ENCODE measurements at places on chromosomes 11 and 22.
A peak's percentile ranks its signal among the peaks of the same experiment; 100 is the strongest.

- DNase-seq, result no peak
Measured at GRCh38 chr11:45593992-45594391, 71.4 kb downstream of the CHST1 start.

DNA sequence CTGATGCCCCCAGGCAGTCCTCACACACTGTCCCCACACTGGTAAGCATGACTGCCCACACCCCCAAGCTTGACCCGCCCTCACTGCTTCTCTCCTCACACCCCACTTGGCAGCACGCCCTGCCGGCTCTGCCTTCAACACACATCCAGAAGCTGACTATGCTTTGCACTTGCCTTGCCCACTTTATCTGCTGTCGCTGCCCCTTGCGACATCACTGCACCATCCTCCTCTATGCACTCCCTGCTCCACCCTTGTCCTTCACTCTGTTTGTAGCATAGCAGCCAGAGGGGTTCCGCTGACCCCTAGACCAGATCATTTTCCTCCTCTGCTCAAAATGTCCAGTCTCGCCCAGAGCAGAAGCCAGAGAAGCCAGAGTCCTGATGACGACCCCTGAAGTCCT is 25.3 kb upstream of the SLC25A1 start:
- no peak for DNase-seq

DNA sequence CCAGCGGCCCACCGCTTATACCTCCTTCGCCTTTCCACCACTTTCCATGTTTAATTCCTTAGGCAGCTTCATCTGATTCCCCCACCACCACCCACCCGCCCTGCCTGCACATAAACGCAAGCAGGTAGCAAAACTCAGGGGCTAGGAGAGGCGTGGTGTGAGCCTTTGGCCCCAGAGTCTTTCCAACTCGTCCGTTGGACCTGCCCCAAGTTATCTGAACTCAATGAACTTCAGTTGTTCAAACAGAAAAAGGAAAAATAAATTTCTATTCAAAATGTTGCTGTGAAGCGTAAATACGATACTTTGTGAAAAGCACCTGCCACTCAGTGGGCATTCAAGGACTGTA is 814 bp upstream of the CDON start:
- no peak for DNase-seq

DNA sequence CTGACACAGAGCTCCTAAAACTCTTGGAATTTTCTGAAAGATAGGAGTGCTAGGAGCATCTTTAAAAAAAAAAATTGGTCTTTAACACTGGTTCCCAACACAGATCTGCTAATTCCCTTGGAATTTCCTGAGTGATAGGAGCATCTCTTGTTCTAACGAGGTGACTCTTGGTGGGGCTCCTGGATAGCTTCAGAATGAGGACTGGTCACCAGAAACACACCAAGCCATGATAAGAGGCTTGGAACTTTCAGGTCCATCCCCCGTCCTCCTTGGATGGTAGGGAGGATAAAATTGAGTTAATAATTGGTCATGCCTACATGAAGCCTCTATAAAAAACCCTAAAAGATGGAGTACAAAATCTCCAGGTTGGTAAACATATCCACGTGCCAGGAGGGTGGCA is 64.5 kb upstream of the LDLRAD3 start:
- DNase-seq, result no peak

DNA sequence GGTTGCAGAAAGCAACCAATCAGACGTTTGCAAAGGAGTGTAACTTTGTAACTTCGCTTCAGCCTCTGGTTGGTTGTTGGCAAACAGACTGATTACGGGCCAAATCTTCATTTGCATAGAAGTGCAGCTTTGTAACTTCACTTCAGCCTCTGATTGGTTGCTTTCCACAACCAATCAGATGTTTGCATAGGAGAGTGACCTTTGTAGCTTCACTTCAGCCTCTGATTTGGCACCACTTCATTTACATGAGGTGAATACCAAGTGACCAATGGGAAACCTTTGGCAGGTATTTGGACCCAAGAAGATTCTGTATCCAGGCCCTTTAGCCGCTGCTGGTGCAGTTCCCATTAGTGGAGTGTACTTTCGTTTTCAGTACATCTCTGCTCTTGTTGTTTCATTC is 16.0 kb downstream of the USP47 start:
- DNase-seq, result no peak

- DNase-seq, result peak; percentile 33
Measured at GRCh38 chr22:30969532-30970355, 679 bp downstream of the TUG1 start.

DNA sequence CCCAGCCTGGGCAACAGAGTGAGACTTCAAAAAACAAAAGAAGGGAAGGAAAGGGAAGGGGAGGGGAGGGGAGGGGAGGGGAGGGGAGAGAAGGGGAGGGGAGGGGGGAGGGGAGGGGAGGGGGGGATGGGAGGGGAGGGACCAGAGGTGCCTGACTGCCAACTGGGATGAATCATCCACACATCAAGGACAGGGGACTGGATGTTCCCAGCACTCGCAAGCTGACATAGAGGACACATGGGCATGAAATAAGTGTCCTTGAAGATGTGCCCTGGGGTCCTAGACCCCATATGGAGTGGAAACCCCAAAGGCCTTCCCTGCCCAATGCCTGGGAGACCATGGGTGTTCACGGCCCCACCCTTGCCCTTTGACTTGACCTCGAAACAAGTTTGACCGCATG is 19.8 kb downstream of the TST start:
- no peak for DNase-seq

DNA sequence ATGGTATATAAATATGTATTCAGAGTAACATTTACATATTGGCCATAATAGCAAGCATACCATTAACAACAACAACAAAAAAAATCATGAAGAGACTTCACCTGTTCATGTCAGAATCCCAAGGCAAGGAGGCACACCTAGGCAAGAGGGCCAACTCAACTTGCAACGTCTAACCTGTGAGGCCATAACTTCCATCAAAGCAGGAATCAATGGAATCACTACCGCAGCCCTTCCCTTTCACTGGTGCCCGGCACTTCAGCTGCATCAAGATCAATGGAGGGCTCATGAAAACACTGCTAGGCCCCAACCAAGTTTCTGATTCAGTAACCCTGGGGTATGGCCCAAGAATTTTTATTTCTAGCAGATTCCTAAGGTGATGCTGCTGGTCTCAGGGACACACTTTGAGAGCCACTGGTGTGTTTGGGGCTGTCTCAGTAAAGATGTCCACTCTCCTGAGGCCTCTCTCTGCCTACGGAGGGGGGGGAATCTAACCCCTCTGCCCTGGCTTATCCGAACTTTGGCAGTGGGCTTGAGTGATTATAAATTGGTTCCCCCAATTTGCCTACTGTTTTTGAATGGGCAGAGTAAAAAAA is 8.0 kb downstream of the ZFTA start:
- no peak for DNase-seq

- DNase-seq, result no peak
Measured at GRCh38 chr11:125279676-125280418, 115.3 kb downstream of the PKNOX2 start.

DNA sequence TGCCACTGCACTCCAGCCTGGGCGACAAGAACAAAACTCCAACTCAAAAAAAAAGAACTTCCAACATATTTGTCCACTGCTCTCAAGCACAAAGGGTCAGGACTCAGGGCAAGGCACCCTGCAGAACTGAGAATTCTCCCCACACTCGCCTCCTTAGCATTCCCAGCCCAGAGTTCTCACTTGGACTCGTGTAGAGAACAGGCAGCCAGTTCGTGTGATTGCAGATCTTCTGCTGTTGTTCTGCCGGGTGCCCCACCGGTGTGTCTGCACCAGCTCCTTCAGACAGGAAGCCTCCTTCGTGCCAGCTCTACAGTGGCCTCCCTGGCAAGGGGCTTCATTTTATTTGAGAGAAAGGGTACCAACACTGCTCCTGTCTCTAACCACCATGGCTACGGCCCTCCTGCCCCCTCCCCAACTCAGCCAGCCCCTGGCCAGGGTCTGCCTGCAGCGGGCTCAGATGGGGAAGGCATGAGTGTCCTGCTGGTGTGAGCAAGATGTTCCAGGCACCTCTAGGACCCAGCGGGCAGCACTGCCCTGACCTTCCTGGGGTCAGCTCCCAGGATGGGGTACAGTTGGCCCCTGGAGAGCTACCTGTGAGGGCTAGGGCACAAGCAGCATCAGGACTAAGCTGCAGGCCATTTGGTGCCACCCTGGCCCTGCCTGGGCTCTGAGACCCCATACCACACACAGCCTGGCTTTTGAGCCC is 19.5 kb upstream of the SCGB1A1 start:
- DNase-seq, result no peak

DNA sequence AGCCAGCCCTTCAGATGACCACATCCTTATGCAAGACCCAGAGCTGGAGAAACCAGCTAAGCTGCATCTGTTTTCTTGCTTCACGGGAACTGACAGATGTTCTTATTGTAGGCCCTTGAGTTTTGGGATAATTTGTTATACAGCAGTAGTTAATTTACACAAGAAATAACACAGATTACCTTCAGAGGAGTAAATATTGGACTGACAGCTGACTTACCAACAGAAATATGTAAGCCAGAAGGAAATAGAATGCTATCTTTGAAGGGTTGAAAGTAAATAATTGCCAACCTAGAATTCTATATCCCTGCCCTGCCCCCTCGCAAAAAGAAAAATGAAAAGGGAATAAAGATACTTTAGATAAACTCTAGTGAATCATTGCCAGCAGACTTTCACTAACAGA is 124.1 kb downstream of the WNT7B start:
- no peak for DNase-seq

- no peak for DNase-seq
Measured at GRCh38 chr11:17597770-17598169, 50.7 kb downstream of the OTOG start.

- DNase-seq, result no peak
Measured at GRCh38 chr11:38019072-38019775, 1421.2 kb upstream of the RAG2 start.

DNA sequence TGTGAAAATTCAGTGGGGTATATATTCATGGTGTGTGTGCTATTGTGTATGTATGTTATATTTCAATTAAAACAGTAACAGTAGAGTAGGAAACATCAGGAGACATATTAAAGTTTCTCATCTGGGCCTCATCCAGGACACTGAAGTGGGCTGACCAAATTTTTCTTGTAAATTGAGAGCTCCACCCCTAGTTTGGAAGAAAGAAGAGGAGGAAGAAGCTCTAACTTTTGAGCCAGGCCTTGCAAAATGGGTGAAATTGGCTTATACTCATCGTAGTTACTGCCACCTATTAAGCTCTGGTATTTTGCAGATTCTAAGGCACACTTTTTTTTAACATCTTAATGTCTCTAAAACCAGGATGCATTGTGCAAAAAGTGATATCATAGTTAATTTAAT is 33.7 kb downstream of the TSPAN18 start:
- DNase-seq, result no peak

GRCh38 chr11:120128392-120129119 is 9.4 kb downstream of the TRIM29 start:
- DNase-seq, result no peak

DNA sequence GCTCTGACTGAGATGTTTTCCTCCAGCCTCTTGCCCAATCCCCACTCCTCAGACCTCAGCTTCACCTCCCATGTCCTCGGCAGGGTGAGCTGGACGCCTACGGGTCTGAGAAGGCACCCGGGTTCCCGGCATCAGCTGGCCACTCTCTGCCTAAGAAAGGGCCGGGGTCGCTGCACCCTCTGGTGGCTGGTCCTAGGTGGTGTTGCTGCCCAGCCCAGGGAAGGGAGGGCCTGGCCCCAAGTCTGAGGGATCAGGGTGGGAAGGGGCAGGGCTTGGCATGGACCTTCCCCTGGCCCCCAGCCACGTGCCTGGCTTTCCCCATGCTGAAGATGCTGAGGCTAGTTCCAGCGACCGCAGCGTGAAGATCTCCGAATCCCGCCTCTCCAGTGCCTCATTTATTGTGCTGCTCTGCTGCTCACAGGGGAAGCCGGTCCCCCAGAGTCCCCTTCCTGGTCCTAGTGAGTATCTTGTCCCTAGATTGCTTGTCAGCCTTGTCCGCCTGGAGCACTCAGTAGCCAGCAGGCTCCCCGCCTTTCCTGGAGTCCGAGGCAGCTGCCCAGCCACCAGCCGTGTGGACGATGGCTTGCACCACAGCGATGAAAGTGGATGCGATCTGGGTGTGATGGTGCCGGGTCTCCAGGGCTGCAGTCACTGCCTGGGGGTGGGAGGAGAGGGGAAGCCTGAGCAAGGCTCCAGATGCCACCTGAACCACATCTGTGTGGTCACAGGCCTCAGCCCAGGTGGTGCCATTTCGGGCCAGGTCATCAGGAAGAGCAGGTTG is 2.9 kb upstream of the GGT5 start:
- DNase-seq, result peak; percentile 37

GRCh38 chr11:4093519-4094347 is 866 bp upstream of the RRM1 start:
- DNase-seq, result no peak

GRCh38 chr11:88102598-88102934 is 72.7 kb downstream of the RAB38 start:
- peak; percentile 71 for DNase-seq

- DNase-seq, result no peak
Measured at GRCh38 chr11:130386056-130386455, 42.4 kb downstream of the ADAMTS8 start.

- no peak for DNase-seq
Measured at GRCh38 chr22:20179455-20180244, 28.8 kb upstream of the CCDC188 start.

- DNase-seq, result no peak
Measured at GRCh38 chr22:20531404-20532201, 24.2 kb downstream of the MED15 start.

- no peak for DNase-seq
Measured at GRCh38 chr11:123905826-123906225, 3.9 kb downstream of the OR8D4 start.

- DNase-seq, result no peak
Measured at GRCh38 chr11:73902303-73902702, 25.5 kb downstream of the PAAF1 start.

DNA sequence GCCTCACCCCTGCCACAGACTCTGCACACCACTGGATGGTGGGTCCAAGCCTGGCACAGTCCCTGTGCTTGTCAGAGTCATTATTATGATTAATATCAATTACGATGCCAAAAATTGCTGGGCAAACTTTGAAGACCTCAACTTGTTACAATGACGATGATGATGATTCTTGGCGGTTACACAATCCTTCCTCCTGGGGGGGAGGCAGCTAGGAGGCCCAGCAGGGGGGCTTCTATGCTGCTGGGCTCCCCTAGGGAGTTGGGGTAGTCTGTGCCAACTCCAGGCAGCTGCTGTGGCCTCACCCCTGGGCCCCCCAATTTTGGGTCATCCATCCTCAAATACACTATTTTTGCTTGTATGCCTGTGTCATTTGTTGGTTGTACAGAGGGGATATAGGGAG is 12.0 kb downstream of the SLC35E4 start:
- DNase-seq, result no peak

- DNase-seq, result no peak
Measured at GRCh38 chr11:71154261-71154805, 98.0 kb downstream of the SHANK2 start.

- DNase-seq, result no peak
Measured at GRCh38 chr11:34647131-34647530, 26.2 kb downstream of the EHF start.

DNA sequence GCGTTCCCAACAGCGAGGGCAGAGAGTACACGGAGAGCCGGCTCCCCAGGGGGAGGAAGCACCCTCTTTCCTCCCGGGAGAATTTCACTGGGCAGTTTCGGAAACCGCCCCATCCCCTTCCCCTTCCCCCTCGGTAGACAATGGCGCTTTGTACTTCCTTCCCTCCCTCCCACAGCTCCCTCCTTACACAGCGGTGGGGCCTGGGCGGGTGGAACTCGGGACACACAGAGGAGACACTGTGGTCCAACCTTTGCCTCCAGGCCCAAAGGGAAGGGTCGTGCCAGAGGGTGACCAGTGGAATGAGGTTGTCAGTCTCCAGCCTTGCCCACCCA is 4.3 kb downstream of the SMTN start:
- DNase-seq, result peak; percentile 50
